ENCODE measurements at places on chromosomes 12 and 14. TPM values are rescaled to one million over a fixed set of nuclear protein-coding genes. Genes with fewer than 3 reads are reported as not detected.

SDR9C7 gene
- not detected for total RNA-seq

EXOC3L4 gene
- total RNA-seq = 1.6 TPM

NFATC4 gene
- total RNA-seq = 48.2 TPM

AMN gene
- 0.18 TPM for total RNA-seq

ALG10 gene
- total RNA-seq = 6.1 TPM

CPM gene
- total RNA-seq = 3.0 TPM

Data from smooth muscle cell of bladder (primary cell).